Fibroblast of pulmonary artery (primary cell): ENCODE measurements at places on chromosomes 6 and 20.
A peak's percentile ranks its signal among the peaks of the same experiment; 100 is the strongest.

GRCh38 chr6:113653275-113653674, 203.9 kb upstream of the MARCKS start:
- DNase-seq = no peak

- DNase-seq = no peak
Observed at GRCh38 chr6:43454290-43454695, 1.1 kb downstream of the DLK2 start.

DNA sequence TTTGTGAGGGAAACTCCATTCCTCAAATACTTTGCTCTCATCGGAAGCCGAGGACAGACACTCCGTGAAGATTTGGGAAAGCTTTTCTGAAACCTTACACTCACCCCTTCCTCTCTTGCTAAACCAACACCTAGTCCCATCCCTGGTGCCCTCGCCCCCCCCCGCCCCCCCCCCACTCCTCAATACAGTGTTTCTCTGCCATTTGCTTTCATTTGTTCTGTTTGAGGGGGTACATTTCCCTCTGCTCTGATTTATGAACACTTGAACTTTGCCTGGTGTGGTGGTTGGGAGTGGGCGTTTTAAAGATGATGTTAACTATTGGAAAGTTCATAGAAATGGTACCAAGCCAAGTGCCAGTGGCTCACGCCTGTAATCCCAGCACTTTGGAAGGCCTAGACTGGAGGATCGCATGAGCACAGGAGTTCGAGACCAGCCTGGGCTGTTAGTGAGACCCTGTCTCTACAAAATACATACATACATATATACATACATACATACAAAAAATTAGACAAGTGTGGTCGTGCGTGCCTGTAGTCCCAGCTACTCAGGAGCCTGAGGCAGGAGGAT, 1.1 kb downstream of the RAB32 start:
- no peak for DNase-seq

GRCh38 chr6:96939007-96939805, 14.7 kb downstream of the KLHL32 start:
- DNase-seq = peak; percentile 64

DNA sequence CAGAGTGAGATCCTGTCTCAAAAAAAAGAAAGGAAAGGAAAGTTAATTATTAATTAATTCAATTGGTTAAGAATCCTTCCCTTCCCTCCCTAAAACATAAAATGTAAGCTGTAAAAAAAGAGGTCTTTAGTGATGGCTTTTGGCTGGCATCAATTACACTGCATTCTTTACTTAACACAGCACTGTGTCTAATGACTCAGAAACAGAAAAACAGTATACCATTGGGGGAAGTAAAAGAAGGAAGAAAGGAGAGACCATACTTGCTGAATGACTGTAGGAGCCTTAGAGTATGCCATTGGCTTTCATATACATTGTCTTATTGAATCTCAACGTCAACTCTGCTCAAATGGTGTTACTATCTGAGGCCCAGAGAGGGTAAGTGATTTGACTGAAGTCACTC, 18.3 kb upstream of the CITED2 start:
- DNase-seq = no peak

DNA sequence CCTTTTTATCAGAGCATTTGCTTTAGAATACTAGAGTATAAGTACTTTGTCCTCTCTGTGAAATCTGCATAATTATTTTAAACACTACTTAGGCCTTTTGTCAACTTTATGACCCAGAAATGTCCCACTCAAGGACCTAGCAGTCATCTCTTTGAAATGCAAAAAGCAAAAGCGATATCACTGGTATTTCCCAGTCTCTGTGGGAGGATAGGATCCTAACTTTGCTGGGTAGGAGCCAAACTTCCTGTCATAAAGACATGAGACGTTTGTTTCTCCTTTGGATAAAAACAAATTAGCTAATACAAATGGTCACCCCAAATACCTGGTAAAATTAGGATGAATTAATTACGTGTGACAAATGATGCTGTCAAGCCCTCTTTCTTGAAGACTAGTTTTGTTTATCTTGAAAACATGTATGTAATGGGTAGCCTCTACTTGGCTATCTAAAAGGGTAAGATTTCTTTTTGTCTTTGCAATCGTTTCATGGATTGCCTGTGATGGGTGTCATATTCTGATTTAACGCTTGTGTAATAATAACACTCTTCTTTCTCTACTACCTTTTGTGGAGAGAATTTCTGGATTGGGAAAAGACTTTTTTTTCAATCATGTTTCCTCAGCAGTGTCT, 36.2 kb downstream of the DCDC2 start:
- DNase-seq = peak; percentile 86

DNA sequence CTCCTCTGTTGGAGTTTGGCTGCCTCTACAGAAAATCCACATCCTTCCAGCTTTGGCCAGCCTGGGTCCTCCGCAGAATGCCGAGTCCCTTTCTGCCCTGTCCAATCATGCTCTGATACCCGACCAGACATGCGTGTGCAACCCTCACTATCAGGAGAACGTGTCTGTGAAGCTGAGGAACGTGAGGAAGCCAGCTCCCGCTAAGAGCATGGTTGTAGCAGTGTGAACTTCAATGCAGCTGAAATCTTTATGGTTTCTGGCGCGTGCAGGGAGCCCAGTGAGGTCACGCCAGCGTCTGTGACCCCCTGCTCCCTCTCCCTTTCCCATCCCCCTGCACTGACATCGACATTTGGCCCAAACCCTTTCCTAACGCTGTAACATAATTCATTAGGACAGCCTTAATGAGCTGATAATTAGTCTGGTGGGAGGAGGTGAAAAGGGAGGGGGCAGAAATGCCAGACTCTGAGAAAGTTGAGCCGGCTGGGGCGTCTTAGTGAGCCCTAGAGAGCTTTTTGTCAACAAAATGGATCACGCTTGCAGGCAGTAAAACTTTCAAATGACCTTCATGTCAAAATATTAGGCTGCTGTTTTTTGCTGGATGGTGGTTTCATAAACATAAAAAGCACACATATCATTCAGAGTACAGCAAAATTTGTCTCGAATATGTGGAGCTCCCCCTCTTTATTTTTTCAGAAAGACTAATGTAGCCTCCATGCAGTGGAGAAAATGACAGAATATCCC, 423.3 kb downstream of the QKI start:
- no peak for DNase-seq

- peak; percentile 71 for DNase-seq
Observed at GRCh38 chr20:62953839-62954703, 1.6 kb downstream of the SLC17A9 start.

DNA sequence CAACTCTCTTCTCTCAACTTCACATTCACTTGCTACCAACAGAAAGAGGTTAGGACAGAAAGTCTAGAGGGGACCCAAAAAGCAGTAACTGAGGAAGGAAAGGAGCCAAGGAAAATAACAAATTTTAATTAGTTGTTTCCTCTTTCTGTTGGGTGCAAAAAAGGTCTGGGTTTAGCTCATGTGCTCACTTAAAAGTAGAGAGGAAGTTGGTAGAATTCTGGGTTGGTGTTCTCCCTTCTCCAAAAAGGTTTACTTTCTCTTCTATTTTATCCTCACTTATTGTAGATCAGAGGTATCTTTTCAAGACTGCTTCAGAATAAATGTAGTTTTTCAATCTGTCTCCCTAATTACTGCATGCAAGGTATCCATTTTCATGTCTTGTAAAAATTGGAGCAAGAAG, 42.8 kb downstream of the MAP3K7 start:
- no peak for DNase-seq

- DNase-seq = no peak
Observed at GRCh38 chr6:55819811-55820210, 55.6 kb downstream of the BMP5 start.

GRCh38 chr20:53872081-53872541, 198.3 kb downstream of the BCAS1 start:
- DNase-seq = no peak

- DNase-seq = no peak
Observed at GRCh38 chr20:49561256-49561655, 6.7 kb downstream of the PTGIS start.

- DNase-seq = no peak
Observed at GRCh38 chr6:108795814-108796213, 52.4 kb upstream of the ARMC2 start.

- DNase-seq = no peak
Observed at GRCh38 chr6:105034470-105034869, 77.6 kb downstream of the LIN28B start.

DNA sequence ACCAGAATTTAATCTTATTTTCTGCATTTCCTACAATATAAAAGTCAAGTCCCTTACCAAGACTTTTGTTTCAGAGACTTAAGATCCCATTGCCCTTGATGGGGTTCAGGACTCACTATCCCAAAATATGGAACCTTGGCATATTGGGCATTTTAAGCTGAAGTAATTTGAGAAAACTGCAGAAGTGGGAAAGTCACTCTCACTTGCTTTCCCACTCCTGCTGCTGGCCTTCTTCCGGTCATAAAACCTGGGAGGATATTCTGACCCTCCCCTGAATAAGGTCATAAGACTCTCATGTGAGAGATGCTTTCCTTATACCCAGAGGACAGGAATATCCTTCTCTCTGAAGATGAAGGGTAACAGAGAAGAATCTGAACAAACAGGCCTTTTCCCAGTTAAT, 92.8 kb upstream of the IFNGR1 start:
- no peak for DNase-seq

- DNase-seq = peak; percentile 68
Observed at GRCh38 chr6:11341867-11342266, 109.4 kb upstream of the NEDD9 start.

DNA sequence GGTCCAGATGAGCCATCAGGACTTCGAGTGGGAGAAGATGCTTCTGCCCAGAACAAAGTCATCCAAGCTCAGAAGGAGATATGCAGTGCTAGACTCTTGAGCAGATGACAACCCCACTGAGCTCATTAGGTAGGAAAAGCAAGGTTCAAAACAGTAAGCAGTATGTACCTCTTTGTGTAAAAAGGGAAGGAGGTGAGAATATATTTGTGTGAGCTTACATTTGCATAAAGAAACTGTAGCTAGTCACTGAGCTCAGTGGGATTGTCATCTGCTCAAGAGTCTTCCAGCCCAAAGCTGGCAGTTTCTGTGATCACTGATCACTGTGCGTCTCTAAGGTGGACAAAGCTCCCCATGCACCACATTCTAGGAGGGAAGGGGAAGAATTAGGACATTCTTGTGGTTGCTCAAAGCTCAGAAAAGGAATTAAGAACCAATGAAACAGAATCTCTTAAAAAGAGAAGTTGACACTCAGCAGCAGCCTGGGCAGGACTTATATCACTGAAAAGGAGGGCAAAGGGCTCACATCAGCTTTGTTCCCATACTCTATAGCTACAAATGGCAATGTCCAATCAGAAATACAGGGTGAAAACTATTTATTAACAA, 90.0 kb upstream of the MAFB start:
- no peak for DNase-seq

GRCh38 chr20:35660122-35660937, 4.4 kb downstream of the CPNE1 start:
- DNase-seq = no peak

DNA sequence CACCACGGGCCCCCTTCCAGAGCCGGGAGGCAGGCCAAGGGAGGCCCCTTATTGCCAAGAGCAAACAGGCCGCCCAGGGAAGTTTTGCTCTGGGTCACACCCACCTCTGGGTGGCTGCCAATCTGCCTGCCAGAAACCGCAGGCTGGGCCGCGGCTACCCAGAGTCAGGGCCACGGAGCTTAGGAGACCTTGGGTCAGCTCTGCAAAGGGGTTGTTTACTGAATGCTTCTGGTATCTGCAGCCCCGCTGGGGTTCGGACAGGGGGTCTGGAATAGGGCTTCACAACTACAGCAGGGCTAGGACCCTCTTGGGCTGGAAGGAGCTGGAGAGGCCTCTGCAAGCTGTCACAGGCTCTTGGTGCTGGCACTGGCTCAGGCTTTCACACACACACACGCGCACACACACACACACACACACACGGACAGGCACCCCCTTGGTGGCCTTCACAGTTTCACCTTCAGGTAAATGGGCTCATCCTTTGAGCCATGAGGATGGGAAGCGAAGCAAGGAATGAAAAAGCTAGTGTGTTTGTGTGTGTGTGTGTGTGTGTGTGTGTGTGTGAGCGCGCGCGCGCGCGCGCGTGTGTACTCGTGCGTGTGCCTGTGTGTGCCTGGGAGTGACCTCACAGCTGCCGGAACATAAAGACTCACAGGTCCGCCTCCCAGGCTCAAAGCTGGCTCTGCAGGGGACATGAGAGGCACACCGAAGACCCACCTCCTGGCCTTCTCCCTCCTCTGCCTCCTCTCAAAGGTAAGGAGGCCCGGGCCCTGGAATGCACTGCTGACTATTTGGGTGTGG, at the start of gene CCN5:
Gene CCN5, plus strand, starts transcription at position 669 of the 798 bp plus-strand sequence. Its CDS starts 22 bp downstream, at position 691.
- peak; percentile 85 for DNase-seq

GRCh38 chr20:14384416-14385175, 47.2 kb upstream of the FLRT3 start:
- DNase-seq = peak; percentile 32

DNA sequence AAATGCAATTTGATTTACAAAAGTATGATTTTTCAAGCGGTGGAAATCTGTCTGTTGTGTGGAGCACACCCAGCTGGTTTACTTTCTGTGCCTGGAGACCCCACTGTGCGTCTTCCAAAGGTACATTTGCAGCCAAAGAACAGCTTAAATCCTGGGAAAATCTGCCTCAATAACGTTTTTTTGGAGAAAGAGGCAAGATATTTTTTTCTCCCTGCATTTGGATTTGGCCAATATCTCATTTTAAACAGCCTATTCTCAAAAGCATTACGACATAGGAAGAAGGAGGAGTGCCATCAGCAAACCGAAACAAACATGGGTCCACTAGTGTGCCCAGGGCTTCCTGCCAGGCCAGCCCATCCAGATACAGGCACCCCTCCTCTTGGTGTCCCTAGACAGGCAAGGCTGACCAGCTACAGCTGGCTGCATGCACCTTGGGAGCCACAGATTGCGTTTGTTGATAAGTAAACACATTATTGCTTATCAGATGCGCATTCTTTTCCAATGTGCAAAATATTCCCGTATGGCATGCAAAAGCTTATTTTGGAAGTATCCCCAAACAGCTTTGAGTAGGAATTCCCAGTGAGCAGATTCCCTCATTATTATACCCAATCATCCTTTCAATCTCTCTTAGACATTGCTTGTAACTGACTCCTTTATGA, 184.5 kb upstream of the MARCKS start:
- DNase-seq = peak; percentile 75

GRCh38 chr20:17503301-17504065, 27.7 kb downstream of the BFSP1 start:
- DNase-seq = no peak

DNA sequence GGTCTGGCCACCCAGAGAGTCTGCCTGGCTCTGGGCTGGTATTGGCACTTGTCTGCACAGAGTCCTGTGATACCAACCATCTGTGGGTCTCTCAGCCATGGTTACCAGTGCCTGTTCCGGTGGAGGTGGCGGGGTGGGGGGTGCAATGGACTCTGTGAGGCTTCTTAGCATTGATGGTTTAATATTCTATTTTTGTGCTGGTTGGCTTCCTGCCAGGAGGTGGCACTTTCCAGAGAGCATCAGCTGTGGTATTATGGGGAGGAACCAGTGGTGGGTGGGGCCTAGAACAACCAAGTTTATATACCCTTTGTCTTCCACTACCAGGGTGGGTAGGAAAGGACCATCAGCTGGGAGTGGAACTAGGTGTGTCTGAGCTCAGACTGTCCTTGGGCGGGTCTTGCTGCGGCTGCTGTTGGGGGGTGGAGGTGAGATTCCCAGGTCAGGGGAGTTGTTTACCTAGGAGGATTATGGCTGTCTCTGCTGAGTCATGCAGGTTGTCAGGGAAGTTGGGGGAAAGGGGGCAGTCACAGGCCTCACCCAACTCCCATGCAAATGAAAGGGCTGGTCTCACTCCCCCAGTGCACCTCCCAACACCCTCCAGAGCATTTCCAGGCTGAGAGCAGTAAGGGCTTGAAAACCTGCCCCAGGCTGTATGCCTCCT, 117.5 kb downstream of the FLRT3 start:
- no peak for DNase-seq

GRCh38 chr20:5871459-5872410, 78.6 kb downstream of the TRMT6 start:
- DNase-seq = no peak

- DNase-seq = no peak
Observed at GRCh38 chr6:125826695-125827463, 36.1 kb downstream of the NCOA7 start.
